ENCODE measurements at places on chromosomes 2 and 18.

DNA sequence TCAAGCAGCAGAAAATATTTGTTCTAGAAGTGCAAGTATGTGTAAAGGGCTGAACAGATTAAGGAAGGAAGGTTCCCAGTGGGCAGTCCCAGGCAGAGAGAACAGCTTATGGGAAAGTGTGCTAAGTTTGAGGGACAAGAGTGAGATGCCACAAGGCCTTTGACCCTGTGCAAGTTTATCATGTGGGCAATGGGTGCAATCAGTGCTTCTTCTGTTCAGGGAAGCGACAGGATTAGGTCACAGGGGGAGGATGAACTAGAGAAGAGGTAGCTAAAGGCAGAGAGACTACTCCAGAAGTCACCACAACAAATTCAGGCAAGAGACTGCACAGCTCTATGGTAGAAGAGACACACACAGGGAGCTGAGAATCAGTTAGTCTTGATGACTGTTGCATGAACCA lies 44.3 kb downstream of the LPIN2 start:
- peak; percentile 14 for ATAC-seq

DNA sequence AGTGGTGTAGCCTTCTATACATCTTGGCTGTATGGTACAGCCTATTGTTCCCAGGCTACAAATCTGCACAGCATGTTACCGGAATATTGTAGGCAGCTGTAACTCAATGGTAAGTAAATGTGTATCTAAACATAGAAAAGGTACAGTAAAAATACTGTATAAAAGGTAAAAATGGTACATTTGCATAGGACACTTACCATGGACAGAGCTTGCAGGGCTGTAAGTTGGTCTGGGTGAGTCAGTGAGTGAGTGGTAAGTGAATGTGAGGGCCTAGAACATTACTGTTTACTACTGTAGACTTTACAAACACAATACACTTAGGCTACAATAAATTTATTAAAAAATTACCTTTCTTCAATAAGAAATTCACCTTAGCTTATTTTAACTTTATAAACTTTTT lies 3.7 kb upstream of the MRPS9 start:
- ATAC-seq, result no peak

DNA sequence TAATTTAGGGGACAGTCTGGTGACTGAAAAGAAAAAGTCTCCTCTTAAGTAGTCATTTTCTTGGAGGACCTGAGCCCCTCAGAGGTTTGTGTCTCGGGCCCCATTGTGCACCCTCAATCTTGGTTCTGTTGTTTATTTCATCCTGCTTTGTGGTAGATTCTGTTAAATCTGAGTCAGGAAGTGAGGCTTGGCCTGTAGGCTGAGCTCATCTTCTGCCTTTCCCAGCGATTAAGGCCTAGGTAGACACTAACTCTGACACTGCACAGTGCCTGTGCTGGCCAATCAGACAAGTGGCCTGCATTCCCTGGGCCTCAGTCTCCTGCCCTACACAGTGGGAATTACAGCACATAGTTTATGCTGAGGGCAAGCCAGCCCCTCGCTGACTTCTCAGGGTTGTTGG lies 80.2 kb downstream of the CTIF start:
- no peak for ATAC-seq

GRCh38 chr2:198376677-198377076 lies 572.3 kb downstream of the PLCL1 start:
- ATAC-seq, result no peak

- no peak for ATAC-seq
Measured at GRCh38 chr2:181682026-181682789, 1.9 kb upstream of the NEUROD1 start.

DNA sequence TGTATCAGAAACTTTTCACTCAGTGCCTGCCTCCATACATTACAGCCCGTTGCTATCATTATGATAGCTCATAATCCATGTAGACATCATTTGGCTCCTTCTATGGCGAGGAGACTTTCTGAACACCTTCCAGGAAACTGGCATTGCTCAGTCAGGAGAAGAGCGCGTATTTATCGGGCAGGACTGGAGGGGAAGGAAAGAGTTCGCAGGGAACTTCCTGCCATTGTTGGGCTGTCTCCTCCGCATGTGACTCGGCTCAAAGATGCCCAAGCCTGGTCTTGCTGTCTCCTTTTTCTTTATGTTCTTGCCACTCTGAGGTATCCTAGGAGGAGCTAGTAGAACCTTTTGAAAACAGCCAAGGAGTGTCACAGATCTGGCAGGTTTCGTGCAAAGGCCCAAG lies 156.8 kb downstream of the CTIF start:
- ATAC-seq, result no peak

DNA sequence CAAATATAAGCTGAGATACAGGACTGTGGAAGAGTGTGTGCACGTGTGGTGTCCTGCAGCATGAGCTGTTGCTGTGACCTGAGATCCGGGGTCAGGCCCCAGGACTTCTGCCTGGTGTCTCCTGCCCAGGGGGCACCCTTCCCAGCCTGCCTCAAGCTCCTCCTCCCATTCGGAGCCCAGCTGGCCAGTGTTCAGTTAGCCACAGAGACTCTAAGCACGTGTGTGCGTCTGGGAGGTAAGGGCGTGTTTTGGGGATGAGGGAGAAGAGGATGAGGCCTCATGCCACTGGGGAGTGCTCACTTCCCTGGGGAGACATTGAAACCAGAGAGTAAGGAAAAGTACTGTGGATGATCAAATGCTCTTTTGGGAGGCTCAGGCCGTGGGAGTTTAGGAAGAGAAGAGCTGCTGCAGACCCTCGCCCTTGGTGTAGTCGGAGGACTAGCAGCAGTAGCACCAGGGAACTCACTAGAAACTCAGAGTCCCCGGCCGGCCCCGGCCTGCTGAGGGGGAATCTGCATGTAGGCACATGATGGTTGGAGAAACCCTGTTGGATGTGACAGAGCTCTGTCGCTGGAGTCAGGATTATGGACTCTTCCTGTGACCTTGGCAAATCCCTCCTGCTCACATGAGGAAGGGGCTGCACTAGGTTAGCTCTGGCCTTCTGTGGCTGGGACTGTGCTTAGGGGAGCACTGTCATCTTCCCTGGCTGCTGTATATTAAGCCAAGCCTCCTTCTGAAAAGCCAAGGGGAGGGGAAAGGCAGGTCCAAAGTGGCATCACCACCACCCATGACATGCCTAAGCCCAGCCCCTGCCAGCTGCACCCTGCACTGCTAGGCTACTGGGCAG lies 231.1 kb downstream of the DYSF start:
- ATAC-seq, result peak; percentile 17

GRCh38 chr2:9217838-9218770 lies 11.5 kb downstream of the ASAP2 start:
- ATAC-seq, result no peak
